ENCODE measurements at places on chromosomes 6 and 20.

DNA sequence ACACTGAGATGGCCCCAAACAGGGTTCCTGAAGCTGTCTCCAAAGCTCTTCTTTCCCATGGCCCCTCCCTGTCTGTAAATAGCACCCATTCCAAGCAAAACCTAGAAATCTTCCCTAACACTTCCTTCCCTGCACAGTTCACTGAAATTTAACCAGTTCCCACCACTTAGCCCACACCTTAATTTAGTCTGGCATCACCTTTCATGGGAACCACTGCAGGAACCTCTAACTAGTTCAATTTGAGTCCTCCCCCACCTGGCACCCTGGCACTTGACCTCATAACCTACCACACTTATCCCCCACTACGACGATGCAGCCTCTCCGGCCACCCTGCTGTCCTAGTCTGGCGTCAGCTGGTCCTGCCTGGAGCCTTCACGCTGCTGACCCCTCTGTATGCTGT, 278.7 kb downstream of the GMDS start:
- DNase-seq, result no peak

GRCh38 chr6:22062807-22063408, 233.9 kb downstream of the PRL start:
- no peak for DNase-seq

DNA sequence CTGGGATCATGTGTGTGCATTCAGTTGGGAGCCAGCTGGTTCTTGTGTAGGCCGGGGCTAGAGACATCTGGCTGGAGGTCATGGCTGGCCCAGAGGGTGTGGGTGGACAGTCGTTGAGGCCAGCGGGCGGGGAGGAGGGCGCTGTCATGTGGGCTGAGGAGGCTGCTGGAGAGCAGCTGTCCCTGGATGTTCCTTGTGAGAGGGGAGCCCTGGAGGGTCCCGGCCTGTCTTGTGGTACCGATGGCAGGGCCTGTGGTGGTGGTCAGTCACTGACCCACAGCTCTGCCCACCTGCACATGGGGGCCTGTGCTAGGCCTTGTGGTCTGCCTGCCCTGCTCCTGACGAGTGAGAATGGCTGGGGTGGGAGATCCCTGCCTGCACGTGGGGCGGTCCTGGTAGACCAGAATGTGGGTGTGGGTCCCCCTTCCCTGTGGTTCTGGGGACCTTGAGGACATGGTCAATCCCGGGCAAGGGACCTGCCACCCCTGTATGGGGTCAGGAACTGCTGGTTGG, 1.9 kb upstream of the C20orf204 start:
- no peak for DNase-seq

- DNase-seq, result no peak
These were observed 36.3 kb upstream of the ZFAND3 start for GRCh38 chr6:37783025-37783855.

GRCh38 chr6:53833155-53833554, 38.4 kb downstream of the LRRC1 start:
- DNase-seq, result no peak

- no peak for DNase-seq
These were observed 135.6 kb upstream of the PTPRK start for GRCh38 chr6:128655978-128656498.

- DNase-seq, result no peak
These were observed 1.3 kb upstream of the TAPBP start for GRCh38 chr6:33314943-33315792.

GRCh38 chr6:35293681-35294080, 3.9 kb upstream of the DEF6 start:
- DNase-seq, result no peak

- DNase-seq, result no peak
These were observed 24.3 kb downstream of the TFAP2B start for GRCh38 chr6:50842861-50843384.

GRCh38 chr6:11538819-11539468, 1.4 kb downstream of the TMEM170B start:
- no peak for DNase-seq

- no peak for DNase-seq
These were observed 771.4 kb upstream of the DEFB115 start for GRCh38 chr20:30486103-30486478.

DNA sequence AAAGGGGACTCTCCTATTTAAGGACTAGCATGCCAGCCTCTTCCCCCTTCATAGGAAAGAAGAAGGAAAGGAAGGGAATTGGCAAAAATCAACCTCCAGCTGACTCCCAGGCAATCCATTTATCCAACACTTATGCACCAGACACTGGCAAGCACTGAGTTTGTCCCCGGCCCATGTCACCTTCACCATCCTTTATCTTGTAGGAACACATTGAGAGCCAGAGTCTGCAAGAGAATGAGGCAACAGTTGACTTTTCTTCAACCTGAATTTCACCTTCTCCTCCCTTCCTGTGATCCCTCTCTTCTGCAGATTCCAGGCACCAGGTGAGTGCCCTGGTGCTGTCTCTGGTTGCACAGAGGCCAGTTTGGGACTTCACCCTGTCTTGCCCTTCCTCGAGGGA, 264.3 kb upstream of the ECI2 start:
- no peak for DNase-seq

GRCh38 chr6:100307561-100307960, 157.2 kb downstream of the SIM1 start:
- DNase-seq, result no peak

GRCh38 chr20:6583134-6583738, 184.2 kb upstream of the BMP2 start:
- no peak for DNase-seq

DNA sequence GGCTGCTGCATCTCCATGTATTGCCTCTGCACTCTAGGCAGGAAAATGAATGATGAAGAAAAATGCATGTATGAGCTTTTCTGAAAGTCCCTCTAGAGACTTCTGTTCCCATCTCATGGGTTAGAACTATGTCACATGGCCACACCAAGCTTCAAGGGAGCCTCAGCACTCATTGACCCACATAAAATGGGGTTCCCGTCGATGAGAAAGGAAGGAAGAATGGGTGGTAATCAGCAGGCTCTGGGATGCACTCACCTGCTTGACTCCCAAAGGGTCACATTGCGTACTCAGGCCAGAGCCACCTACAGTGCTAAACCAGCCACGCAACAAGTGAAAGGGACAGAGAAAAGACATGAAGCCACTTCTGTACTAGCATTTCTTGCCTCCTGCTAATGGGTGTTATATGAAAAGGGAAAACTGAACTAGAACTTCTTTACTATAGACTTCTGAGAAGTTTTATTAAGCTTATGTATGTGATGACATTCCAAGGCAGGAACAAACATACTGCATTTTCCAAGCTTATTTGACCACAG, 95.8 kb upstream of the GCM1 start:
- no peak for DNase-seq

- no peak for DNase-seq
These were observed 60.0 kb upstream of the PIM1 start for GRCh38 chr6:37109714-37110499.

GRCh38 chr6:37225350-37226169, 32.0 kb upstream of the TBC1D22B start:
- no peak for DNase-seq

DNA sequence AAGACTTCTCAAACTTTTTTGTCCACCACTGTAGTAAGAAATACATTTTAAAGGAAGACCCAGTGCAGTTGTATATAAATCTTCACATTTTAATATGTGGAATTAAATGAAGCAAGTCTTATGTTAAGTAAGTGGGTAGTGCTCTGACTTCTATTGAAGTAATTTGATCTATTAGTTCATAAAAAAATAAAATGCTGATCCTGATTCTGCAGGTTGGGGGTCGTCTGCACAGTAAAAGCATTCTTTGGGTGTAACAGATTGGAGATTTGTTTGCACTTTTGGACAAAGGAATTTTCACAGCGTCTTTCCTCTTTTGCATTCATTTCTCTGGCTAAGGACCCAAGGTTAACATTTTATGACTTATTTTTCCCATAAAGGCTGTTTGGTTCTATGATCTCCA, 106.8 kb downstream of the RNF144B start:
- no peak for DNase-seq

- DNase-seq, result no peak
These were observed 118.3 kb upstream of the ECI2 start for GRCh38 chr6:4253604-4254231.

DNA sequence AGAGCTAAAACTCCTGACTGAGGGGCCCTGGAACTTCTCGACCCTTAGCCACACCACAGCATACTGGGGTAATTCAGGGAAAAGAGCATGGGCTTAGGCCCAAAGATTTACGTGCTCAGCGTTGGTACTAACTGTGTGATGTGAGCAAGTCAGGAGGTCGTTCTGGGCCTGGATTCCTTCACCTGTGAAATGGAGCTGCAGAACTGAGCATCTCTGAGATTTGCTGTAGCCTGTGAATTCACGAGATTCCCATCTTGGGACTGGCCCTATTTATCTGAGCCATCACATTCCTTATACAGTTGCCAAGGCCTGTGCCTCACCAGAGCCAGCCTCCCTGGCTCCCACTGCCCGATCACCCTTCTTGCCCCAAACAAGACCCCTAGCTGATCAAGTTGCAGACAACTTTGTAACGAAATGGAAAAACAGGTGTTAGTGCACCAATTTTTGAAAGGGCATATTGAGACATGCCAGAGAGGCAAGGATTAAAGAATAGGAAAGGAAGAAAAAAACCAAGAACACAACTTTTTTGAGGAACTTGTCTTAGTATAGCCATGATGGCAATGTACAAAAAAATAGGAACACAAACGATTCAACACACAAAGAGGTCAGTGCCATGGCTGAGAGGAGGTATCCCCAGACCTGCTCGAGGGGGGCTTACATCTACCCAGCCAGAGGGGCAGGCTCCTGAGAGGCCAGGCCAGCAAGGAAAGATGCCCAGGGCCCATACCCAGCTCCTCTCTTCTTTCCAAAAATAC, 323.0 kb upstream of the JARID2 start:
- DNase-seq, result no peak

DNA sequence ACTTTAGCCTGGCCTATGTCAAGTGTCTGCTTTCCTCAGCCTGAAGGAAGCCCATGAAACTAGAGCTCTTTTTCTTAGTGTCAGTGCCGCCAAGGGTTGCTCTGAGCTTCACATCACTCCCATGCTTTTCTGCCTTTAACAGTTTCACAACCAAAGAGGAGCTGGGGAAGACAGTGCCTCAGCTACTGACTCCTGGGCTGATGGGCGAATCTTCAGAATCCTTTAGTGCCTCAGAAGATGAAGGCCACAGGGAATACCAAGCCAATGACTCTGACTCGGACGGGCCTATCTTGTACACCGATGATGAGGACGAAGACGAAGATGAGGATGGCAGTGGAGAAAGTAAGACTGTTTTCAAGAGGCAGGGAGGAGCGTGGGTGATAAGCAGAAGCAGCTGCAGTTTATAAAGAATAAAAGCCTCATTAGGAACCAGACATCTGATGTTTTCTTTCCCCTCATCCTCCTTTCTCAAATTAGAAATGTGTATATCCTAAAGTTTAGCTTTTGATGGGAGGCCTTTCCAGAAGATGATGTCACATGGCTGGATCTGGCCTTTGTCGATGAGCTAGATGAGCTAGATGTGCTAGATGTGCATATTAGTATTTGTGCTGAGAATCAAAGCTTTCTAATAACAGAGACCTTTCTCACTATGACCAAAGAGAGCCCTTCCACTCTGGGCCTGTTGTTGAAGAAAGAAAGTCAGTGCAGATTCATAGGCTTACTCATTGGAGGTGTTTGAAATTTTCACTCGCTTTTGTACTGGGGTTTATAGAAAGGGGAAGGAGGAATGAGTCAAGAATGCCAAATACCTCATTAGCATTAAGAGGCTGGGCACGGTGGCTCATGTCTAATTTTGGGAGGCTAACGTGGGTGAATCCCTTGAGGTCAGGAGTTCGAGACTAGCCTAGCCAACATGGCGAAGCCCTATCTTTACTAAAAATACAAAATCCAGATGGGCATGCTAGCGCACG, 70.7 kb upstream of the LTV1 start:
- no peak for DNase-seq

DNA sequence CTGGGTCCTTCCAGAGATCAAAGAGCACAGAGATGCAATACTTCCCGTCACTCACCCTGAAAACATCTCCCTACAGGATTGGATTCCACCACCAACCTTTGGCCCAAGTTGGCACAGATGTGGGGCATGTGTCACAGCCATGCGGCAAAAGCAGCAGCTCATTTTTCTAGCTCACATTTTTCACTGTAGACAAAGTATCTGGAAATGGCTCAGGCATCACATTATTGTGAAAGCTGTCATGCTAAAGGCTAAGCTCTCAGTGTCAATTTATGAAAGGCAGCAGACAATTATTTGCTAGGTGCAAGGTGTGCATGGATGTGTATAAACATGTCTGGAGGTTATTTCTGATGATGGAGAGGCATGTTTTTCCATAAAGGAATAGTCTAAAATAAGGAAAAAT, 248.8 kb upstream of the PRND start:
- no peak for DNase-seq

GRCh38 chr20:23456409-23456808, 3.7 kb upstream of the CST11 start:
- DNase-seq, result no peak

GRCh38 chr6:14135893-14136539, 18.4 kb downstream of the CD83 start:
- no peak for DNase-seq

DNA sequence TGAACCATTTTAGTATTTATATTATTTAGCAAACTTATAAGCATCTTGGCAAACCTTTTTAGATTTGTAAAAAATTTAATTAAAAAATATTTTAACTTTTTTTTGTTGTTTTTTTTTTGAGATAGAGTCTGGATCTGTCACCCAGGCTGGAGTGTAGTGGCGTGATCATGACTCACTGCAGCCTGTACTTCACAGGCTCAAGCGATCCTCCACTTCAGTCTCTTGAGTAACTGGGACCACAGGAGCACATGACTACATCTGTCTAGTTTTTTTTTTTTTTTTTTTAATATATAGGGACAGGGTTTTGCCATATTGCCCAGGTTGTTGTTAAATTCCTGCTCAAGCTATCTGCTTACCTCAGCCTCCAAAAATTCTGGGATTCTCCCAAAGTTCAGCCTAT, 161.1 kb downstream of the EYS start:
- no peak for DNase-seq

DNA sequence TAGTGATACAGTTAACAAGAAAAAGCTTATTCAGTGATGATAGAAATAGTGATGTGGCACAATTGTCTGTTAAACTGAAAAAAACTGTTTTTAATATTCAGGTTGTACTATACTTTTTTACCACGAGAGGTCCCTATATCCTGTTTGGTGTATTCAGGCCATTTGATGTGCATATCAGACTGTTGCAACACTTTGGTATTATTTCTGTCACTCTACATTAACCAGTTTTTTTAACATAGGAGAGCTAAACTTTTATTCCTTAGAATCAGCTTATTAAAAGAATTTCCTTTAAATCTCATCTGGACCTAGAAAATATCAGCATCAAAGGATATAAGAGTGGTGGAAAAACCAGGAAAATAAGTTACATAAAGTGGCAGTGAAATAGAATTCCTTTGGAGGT, 36.8 kb downstream of the TSPYL4 start:
- DNase-seq, result no peak

- no peak for DNase-seq
These were observed 75.5 kb upstream of the TNFAIP3 start for GRCh38 chr6:137791281-137792159.

DNA sequence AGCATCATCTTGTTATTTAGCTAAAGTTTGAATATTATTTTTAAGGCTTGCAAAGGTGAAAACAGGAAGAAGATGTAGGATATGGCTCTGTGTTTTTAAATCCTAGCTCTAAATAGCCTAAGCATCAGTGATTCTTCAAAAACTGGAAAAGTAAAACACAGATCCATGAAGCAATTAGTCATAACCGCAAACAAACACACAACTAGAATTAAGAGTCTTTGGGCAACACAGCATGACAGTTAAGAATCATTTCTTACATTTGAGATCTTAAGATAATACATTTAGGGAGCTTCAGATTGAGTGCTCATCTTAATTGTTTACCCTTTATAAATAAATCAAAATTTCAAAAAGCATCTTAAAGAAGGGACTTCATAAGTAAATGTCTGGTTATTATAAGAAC, 115.8 kb upstream of the MAP7 start:
- DNase-seq, result no peak

Measured in activated T-helper 1 cell treated with anti-CD3 and anti-CD28 coated beads, Interleukin-2, amount 50 U/mL, for 16 hours (primary cell).